ENCODE measurements at places on chromosomes 2 and 18.

DNA sequence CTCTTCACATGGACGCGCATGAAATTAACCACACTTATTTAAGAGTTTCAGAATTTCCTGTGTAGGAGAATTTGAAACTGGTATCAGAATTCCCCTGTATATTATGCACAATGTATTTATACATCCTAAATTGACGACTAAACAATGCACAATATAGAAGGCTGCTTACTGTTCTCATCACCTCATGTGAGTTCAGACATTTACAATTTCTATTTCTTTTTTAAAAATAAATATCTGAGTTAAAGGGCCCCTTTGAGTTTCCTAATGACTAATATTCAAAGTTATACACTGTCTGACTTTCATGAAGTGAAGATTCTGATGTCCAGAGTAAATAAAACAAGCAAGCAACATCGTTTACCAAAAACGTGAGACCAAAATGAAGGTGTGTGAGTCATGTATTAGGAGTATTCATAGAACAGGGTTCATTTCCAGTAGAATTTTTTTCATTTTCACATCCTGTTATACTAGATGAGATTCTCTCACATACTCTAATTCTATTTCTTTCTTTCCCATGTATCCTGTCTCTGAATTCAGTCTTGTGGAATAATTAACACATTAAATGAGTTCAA, 406.2 kb downstream of the NUP35 start:
- DNase-seq = no peak

DNA sequence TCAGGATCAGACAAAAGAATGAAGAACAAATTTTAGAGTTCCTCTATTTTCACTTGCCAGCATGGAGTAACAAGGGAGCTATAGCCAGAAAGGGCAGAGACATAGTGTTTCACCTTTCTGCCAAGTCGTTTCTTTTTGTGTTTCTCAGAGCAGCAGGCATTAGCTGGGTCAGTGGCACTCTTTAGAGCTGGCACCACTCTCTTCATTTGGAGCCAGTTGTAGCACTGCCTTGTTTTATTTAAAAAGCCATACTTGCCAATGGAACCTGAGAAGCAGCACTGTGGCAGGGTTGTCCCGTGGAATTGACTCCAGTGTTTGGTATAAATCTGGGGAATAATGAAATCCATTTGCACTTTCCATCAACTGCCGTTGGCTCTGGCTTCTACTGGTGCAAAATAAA, 64.0 kb downstream of the LRRTM4 start:
- DNase-seq = no peak

GRCh38 chr18:3931013-3931315, 481.0 kb downstream of the TGIF1 start:
- no peak for DNase-seq

- no peak for DNase-seq
Measured at GRCh38 chr2:207230261-207231105, 64.7 kb upstream of the KLF7 start.

All from hepatic stellate cell (primary cell).